ENCODE measurements at places on chromosomes 1 and 21.
A peak's percentile ranks its signal among the peaks of the same experiment; 100 is the strongest.

DNA sequence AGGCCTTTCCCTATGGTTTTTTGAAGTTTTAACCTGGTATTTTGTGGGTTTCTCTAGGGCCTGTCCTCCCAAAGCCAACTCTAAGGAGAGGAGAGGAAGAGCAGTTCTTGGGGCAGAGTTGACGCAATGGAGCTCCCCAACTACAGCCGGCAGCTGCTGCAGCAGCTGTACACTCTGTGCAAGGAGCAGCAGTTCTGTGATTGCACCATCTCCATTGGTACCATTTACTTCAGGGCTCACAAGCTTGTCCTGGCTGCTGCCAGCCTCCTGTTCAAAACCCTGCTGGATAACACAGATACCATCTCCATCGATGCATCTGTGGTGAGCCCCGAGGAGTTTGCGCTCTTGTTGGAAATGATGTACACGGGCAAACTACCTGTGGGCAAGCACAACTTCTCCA lies 38.2 kb downstream of the ZBTB40 start:
- no peak for DNase-seq

DNA sequence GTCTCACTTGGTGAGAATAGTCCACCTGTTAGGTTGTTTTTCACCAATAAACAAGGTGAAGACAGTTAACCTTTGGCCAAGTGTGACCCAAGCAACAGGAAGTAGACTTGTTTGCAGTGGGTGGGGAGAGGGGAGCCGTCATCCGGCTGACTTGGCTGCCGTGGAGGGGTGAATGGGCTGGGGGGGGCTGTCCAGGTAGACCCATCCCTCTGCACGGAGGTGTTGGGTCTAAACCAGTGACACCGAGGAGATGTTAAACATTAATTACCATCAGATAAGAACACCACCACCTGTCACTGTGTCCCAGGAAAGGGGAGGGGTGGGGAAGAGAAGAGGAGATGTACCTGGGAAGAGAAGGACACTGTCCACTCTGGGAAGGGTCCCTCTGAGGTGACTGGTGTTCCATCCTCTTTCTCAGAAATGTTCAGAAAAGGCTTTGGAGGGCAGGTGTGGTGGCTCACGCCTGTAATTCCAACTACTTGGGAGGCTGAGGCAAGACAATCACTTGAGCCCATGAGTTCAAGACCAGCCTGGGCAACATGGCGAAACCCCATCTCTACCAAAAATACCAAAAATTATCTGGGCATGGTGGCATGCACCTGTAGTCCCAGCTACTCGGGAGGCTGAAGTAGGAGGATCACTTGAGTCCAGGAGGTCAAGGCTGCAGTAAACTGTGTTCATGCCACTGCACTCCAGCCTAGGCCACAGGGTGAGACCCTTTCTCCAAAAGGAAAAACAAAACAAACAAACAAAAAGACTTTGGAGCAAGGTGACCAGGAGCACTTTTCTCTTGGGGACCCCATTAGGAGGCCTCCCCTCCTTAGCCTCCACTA lies 6.7 kb upstream of the MYOM3 start:
- no peak for DNase-seq

DNA sequence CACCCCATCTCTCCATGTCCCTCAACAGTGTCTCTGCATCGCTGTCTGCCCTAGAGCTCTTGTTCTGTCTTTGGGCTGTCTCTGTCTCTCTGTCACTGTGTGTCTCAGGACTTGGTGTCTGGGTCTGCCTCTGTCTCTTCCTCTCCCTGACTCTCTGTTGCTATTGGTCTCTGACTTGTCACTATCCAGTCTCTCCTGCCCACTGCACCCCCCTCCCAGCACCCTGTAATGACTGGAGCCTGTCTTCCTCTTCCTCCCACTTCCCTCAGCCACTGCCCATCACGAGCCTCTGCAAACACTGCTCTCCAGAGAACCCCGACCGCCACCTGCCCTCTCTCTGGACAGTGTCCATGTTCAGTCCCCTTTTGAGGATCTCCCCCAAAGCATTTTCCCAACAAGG lies 12.1 kb downstream of the PEAR1 start:
- no peak for DNase-seq

GRCh38 chr1:222031318-222031717 lies 289.4 kb upstream of the DUSP10 start:
- DNase-seq, result no peak

DNA sequence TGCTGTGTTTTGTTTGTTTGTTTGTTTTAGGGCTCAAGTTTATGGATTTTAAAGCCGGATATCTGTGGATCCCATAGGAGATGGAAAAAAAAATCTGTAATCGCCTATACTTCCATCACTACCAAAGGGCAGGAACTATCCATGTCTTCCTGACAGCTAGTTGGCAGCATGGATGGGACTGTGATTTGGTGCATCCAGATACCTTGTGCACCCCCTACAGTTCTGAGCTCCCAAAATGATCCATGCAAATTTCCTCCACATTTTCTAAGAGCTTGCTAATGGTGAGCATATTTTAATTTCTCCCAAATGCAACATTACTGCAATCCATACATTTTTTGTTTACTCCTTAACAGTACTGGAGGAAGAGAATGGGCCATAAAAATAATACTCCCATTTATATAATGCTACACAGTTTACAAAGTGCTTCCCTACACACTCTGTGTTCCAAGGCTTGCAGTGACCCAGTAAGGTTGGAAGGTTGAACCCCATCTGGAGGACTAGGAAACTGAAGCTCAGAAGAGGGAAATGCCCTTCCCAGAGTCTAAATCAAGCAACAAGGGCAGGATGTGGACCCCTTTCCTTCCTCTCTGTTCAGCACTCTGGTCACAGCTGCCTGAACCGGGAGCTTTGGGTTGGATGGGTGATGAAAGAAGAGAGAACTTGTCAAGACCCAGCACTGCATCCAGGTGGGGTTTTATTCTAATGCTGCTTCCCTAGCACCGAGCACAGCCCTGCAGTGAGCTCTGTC lies 48.0 kb downstream of the CAPN8 start:
- no peak for DNase-seq

GRCh38 chr1:75559800-75560199 lies 51.1 kb downstream of the SLC44A5 start:
- DNase-seq, result no peak

- no peak for DNase-seq
Measured at GRCh38 chr1:206144605-206145004, 27.4 kb upstream of the AVPR1B start.

- DNase-seq, result no peak
Measured at GRCh38 chr1:160346463-160346862, 3.3 kb downstream of the NCSTN start.

DNA sequence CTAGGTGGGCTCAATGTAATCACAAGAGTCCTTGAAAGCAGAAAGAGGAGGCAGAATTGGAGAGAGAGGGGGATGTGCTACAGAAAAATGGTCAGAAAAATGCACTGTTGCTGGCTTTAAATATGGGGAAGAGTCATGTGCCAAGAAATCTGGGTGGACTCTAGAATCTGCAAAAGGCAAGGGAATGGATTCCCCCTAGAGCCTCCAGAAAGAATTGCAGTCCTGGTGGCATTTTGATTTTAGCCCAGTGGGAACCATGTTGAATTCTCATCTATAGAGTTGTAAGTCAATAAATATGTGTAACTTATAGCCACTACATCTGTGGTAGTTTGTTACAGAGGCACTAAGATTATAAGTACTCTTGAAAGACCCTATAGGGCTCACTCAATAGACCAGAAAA lies 210.3 kb downstream of the ASTN1 start:
- no peak for DNase-seq

DNA sequence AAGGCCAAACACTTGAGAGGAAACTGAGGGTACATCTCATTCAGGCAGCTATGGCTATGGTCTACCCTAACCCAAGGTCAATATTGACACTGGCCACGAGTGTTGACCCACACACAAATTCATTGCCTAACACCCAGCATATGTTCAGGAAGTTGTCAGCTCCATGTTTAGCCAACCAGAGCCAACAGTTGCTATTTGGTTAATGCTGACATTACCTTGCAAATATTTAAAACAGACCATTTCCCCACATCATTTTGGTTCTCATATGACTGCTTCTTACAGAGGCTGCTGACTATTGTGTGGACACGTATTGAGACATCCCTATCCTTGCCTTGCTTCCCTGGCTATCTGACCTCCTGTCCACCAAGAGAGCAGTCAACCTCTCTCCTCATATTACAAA lies 97.3 kb downstream of the LMX1A start:
- DNase-seq, result no peak

- no peak for DNase-seq
Measured at GRCh38 chr1:94422115-94422820, 4.1 kb downstream of the ABCD3 start.

GRCh38 chr1:37085393-37085792 lies 51.1 kb upstream of the GRIK3 start:
- no peak for DNase-seq

- DNase-seq, result no peak
Measured at GRCh38 chr21:26784974-26785373, 60.2 kb downstream of the ADAMTS1 start.

GRCh38 chr1:27284425-27285273 lies 37.3 kb upstream of the TMEM222 start:
- DNase-seq, result peak; percentile 93

GRCh38 chr1:176670853-176671252 lies 207.9 kb downstream of the PAPPA2 start:
- DNase-seq, result no peak

- DNase-seq, result no peak
Measured at GRCh38 chr1:94125551-94126514, 4.9 kb upstream of the ABCA4 start.

- DNase-seq, result no peak
Measured at GRCh38 chr1:92511541-92511940, 24.8 kb upstream of the GFI1 start.

DNA sequence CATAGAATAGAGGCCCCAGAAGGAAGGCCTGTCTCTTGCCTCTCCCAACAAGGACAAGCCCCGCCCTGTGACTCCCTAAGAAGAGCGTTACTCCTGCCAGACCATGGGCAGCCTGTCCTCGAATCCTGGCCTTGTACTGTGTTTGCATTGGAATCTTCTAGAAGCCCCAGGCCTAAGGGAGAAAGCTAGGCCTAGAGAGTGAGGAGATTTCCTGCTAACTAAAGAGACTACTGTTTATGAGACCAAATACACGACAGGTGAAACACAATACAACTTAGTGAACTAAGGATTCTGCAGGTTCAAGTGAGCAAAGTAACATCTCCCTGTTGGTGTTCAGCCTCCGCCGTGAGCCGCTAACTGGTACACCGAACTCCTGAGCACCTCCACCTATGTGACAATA lies 62.7 kb downstream of the SYF2 start:
- no peak for DNase-seq

DNA sequence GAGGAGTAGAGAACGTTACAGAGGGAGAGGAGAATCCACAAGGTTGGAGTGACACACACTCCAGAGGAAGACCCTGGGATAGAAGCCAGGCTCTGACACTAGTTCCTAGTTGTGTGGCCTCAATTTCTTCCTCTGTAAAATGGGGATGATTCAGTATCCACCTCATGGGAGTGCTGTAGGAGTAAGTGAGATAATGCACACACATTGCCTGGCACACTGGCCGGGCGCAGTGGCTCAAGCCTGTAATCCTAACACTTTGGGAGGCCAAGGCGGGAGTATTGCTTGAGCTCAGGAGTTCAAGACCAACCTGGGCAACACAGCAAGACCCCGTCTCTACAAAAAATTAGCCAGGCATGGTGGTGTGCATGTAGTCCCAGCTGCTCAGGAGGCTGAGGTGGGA lies 8.9 kb downstream of the KIF17 start:
- no peak for DNase-seq

DNA sequence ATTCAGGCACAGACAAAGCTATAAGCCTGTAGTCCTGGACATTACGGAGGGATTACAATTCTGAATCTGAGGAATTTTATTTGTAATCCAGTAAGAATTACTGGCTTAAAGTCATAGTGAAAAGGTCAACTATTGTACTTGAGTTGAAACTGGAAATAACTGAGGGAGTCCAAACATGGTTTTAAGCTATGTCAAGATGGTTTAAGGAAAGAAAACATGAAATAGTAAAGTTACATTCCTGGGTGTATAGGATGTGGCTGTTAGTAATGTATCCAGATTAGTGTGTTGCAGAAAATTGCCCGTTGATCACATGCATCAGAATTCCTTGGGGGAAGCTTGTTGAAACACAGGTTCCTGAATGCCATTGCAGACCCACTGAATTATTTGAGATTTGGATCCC lies 124.8 kb upstream of the GORAB start:
- DNase-seq, result no peak

GRCh38 chr1:226447932-226448665 lies 40.2 kb upstream of the PARP1 start:
- DNase-seq, result no peak

DNA sequence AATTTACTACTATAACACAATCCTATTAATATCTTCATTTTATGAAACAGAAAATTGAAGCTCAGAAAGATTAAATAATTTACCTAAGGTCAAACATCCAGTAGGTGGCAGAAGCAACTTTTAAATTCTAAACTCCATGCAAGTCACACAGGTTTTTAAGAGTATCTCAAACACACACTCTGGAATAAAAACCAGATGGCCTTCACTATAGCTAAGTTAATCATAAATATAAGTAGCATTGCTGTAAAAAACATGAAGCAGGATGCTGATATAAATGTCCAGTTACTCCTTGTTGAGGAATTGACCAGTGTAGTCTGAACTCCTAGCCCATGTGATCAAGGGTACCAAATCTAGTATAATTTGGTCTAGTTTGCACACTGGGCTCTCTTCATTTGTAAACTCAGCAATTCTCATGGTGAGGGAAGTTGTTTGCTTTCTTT lies 9.4 kb upstream of the FMO3 start:
- DNase-seq, result no peak

DNA sequence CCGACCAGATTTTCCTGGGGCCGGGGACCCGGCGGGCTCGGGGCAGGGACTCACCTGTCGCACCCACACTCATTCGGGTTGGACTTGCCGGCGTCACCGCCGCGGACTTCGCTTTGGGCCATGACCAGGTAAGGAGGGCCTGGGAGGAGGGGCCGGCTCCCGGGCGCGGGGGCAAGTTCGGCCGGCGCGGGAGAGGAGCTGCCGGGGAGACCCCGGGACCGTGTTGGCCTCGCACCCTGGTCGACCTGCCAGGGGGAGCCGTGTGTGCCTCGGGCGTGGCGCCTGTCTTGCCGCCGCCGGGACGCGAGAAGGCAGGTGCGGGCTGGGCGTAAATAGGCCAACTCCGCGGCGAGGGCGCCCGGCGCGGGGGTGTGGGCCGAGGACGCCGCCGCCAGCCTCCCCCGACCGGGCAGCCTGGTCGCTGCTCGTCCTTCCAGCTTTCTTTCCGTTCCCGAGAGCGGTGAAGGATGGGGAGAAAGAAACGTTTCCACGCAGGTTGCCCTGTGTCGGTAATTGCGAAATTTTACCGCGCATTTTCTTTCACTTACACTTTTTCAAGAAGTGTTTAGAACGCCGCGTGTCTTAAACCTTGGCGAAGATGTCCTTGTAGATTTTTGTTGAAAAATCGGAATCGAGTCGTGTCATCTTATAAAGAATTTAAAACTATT lies 558 bp downstream of the USP1 start:
- DNase-seq, result peak; percentile 83
